Hematopoietic multipotent progenitor cell treated with erythropoietin and hydrocortisone succinate and interleukin-3 and kit ligand, for 15 days (in vitro differentiated cells): ENCODE measurements at places on chromosomes 1 and 21.

DNA sequence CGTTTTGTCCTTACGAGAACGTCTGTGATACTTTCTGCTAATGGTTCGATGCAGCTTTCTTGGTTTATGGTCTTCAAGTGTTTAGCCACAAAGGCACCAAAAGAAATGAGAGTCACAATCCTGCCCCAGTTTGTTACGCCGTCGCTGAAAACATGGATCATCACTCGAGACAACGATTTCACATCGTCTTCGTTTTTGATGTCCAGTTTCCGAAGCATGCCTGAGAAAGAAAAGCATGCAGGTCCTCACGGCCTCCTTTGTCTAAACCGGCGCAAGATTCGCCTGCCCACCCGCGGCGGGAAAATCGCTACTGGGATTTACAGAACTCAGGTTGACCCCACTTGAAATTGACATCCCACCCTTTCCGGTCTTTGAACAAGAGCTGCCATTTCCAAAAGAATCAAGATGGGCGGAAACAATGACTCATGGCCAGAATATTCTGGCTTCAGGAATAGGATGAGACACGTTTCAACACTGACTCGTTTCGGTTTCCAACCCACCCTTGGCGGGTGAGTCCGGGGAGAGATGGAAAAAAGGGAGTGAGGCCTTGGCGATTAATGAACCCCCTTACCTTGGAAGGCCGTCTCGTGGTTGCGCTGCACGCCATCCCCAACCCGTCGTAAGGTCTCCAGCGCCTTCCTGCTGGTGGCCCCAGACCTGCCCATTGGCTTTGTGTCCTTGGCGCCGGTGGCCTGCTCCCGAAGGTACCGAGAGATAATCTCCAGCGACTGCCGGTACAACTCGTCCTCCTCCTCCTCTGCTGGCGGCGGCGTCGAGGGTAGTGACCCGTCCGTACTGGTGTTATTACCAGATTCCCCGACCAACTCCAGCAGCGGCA, 919 bp downstream of the MCL1 start:
- DNase-seq = peak; percentile 52

GRCh38 chr1:241401156-241401555, 44.2 kb upstream of the RGS7 start:
- no peak for DNase-seq

GRCh38 chr1:94068096-94068998, 52.6 kb downstream of the ABCA4 start:
- no peak for DNase-seq

- DNase-seq = no peak
Measured at GRCh38 chr21:15848634-15849560, 119.1 kb downstream of the USP25 start.

- DNase-seq = peak; percentile 88
Measured at GRCh38 chr1:43529206-43529731, 1.4 kb upstream of the PTPRF start.

- DNase-seq = no peak
Measured at GRCh38 chr1:248361121-248361715, at the start of gene OR2T4. Gene OR2T4, plus strand, starts transcription at chr1:248361665. Its CDS starts 0 bp downstream, at chr1:248361665.

- peak; percentile 16 for DNase-seq
Measured at GRCh38 chr1:159877695-159878444, 15.4 kb upstream of the VSIG8 start.

DNA sequence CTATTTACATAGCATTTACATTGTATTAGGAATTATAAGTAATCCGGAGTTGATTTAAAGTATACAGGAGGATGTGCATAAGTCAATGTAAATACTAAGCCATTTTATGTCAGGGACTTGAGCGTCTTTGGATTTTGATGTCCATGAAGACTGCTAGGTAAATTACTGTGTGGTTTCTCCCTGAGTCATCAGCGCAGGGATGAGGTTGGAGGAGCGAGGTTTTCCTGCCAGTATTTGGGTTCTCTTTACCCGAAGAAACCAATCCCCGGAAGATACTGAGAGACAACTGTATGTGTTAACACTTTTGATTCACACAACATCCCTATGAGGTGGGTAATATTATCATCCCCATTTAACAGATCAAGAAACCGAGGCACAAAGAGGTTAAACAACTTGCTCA, 29.3 kb downstream of the BATF3 start:
- no peak for DNase-seq

- DNase-seq = no peak
Measured at GRCh38 chr1:15938628-15939161, 37.2 kb downstream of the ZBTB17 start.

GRCh38 chr1:20936216-20936615, 149.1 kb upstream of the HP1BP3 start:
- DNase-seq = no peak

GRCh38 chr1:174534789-174535188, 87.0 kb downstream of the GPR52 start:
- no peak for DNase-seq

DNA sequence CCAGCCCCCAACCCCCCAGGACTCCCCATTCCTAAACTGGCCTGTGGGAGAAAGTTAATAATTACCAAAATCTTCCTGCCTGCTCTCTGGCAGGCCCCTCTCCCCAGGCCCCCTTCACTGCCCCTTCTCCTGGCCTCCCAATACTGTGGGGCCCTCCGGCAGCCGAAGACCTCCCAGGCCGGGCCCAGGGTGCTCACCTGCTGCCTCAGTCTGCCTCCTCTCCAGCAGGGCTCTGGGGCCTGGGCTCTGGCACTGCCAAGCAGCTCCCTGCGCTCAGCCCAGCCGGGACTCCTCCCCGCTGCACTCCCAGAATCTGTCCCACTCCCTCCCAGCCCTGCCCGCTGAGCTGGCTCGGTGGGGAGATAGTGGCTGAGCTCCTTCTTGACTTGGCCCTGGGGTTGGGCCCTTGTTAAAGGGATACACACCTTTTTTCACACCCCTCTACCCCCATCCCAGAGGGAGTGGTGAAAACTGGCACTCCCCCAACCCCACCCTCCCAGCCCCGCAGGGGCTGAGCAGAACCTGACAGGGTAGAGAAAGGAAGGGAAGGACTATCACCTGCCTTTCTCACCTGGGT, at the start of gene S100A16:
Gene S100A16 (minus strand): TSS at position 383 of the 577 bp plus-strand sequence. CDS start 4,986 bp downstream, outside the sequence.
- DNase-seq = no peak

DNA sequence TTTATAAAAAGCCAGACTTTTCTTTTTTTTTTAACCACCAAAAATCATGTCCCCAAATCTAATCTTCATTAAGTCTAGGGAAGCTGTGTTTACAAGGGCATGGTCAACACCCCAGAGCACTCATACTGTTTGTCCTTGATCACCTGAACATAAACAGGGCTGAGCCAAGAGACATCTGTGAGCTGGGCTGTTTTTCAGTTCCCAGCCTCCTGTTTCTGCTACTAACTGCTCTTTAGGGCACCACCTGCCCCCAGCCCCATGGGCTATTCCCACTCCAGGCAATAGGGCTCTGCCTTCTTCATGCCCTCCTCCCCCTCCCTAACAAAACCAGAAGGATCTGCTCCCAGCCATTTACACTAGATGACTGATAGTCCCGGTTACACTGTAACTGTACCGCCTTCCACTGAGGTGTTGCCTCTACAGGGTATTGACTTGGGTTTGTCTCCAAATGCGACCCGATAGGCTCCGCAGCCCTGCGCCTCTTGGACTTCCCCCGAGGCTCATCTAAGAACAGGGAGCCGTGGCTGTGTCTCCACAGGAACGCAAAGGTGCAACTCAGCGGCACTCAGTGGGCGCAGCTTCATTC, 11.7 kb upstream of the SLC26A9 start:
- no peak for DNase-seq

DNA sequence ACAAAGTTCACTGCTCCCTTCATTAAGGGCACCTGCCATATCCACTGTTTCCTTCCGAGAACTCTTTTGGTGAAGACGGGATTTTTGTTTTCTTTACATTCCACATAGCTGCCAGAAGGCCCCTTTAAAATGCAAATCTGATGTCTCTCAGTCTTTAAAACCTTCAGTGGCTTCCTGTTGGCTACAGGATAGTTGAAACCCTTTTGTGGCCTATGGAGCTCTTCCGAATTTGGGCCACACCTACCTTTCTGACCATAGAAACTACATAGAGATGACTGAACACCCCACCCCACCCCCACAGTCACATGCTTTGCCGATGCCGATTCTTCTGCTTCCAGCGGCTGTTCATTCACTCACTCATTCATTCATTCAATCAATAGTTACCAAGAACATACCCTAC, 502.6 kb downstream of the KIF26B start:
- DNase-seq = no peak

DNA sequence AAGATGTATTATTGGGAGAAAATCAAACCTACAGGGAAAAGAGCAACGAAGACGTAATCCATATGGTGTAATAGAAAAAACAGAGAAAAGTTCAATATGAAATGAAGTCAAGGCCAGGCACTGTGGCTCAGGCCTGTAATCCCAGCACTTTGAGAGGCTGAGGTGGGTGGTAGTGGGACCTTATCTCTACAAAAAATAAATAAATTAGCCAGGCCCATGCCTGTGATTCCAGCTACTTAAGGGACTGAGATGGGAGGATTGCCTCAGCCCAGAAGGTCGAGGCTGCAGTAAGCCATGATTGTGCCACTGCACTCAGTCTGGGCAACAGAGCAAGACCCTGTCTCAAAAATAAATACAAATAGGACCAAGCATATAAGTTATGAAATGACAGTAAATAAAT, 11.4 kb downstream of the DESI2 start:
- DNase-seq = no peak

DNA sequence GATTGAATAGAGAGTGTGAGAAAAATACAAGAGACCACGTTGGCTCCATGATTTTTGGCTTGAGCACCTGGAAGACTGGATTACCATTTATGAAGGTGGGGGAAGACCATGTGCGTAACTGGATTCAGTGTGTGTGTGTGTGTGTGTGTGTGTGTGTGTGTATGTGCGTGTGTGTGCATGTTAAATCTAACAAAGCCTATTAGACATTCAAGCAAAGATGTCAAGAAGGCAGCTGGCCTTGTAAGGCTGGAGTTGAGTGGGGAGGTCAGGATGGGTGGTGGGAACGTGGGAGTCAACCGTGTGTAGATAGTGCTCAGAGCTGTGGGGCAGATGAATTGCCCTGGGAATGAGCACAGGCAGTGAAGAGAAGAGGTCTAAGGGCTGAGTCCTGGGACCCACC, 293.8 kb upstream of the POU3F1 start:
- no peak for DNase-seq

GRCh38 chr1:240768979-240769378, 157.0 kb upstream of the GREM2 start:
- DNase-seq = no peak

DNA sequence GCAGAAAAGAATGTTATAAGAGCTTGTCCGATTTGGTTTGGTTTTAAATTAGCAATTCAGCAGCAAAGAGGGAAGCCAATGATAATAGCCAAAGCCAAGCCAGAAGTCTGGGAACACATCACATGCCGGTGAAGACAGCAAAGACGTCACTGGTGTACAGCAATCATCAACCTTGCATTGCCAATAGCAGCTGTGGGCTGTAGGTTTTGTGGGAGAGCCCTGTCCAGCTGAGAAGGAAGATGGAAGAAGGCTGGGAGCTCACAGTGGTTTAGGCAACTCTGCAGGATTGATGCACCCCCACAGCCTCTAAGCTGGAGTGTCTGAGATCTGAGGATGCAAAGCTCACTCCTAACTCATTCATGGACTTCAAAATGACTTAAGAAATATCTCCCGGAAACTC, 338.7 kb downstream of the SIPA1L2 start:
- DNase-seq = no peak

GRCh38 chr21:35696644-35697043, 363.7 kb downstream of the SETD4 start:
- no peak for DNase-seq

DNA sequence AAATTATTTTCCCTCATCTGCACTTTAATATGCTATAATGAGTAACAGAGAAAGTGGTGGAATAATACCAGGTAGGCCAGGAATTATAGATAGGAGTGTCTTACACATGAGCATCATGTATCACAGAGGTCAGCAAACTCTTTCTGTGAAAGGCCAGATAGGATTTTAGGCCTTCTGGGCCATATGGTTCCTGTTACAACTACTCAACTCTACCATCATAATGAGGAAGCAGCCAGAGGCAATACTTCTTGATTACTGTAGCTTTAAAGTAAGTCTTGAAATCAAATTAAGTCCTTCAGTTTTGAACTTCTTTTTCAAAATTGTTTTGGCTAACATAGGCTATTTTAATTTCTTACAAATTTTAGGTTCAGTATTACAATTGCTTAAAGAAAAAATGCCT, 32.1 kb upstream of the IGSF3 start:
- no peak for DNase-seq

DNA sequence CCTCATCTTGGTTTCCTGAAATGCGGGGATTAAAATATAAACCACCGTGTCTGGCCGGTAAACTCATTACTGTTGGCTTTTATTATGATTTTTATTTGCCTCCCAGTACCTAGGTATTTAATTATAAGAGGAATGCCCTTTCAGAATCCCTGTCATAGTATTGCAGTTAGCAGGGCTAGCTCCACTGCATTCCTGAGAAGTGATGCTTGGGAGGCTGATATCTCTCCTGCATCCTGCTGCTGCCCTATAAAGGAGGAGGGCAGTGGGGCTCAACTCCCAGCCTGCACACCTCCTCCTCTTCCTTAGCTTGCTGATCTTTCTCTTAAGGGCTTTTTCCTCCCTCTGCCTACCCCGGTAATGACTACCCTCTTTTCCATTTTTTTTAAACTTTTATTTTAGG, 19.9 kb upstream of the DISC1 start:
- no peak for DNase-seq

DNA sequence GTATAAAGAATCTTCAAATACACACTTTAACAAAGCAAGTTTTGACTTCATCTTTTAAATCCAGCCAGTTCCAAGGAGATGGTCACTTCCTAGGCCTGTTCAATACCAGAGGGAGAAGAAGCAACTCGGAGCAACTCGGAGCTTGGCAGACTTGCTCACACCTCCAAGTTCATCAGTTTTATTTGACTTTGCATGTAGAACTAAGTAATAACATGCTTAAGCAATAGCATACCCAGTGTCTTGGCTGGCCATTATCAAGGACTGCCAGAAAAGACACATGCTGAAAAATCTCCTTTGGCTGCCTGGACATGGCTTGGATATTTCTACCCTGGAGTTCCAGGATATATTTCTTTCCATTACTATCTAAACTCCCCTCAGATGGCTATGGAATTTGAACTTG, 52.6 kb downstream of the GNG12 start:
- DNase-seq = no peak

- no peak for DNase-seq
Measured at GRCh38 chr1:107246775-107247345, 106.0 kb downstream of the NTNG1 start.

- no peak for DNase-seq
Measured at GRCh38 chr1:216705676-216706075, 17.6 kb downstream of the ESRRG start.

GRCh38 chr1:169584483-169585144, 1.7 kb downstream of the F5 start:
- no peak for DNase-seq
